ENCODE measurements at places on chromosomes 2 and 18.

DNA sequence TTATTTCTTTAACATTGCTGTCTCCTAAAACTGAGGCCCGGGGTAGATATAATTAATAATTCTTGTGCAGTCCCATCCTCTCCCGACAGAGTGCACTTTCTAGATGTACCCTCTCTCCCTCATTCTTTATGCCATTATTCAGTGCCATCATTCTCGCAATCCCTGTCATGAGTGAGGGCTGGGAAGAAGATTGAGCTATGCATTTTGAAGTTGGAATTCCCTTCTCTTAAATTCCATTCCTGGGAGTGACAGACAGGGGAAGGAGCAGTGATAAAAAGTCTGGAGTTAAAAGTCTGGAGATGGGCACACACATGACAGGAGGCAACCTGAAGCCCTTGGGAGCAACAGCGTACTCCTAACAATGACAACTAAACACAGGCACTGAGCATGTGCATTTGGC, 2.6 kb upstream of the KCNE4 start:
- DNase-seq: no peak

DNA sequence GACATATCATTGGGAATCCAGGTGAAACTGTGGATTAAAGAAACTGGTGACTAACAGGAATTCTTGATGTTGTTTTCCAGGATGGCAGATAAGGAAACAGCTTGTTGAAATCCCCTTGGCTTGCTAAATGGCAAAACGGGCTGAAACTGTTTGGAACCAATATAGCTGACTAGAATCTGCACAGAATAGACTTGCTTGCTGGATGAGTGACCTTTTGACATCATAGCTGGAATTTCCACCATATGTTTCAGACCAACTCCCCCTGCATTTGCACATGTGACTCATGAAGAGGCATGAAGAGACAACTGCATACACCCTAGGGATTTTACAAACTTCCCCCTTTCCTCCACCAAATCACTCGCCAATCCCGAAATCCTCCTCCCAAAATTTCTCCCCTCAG, 87.7 kb upstream of the LYPD1 start:
- DNase-seq: no peak

DNA sequence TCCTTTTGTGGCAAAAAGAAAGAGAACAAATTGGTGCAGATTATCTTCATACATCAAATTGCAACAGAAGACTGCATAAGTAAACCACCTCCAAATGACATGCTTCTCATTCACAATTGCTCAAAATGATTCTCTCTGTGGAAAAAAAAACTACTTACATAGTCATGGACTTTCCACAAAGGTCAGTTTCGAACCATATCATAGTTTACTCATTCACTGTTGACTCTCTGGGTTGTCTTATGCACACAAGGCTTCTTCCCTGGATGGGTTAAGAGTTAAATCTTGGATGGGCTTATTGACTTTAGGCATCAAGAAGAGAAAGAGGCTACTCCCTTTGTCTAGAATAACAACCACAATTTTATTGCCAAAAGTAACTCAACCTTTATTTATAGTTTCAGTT, 91.3 kb upstream of the RAB27B start:
- no peak for DNase-seq

DNA sequence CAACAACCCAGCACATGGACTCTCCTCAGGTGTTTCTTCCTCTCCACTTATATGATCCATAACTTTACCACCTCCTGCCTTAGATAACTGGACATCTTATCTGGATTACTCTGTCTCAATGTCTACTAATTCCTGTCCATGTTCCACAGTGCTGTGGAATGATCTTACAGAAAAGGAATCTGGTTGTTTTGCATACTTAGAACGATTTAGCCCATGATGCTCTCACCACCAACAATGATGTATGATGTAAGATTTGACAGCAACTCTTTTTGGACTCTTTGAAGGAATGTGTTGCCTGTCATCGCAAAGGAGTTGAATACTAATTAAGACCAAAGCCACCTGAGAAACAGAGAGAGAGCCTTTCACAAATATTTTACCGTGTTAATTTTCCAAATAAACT, 37.7 kb upstream of the SYT4 start:
- DNase-seq: no peak

DNA sequence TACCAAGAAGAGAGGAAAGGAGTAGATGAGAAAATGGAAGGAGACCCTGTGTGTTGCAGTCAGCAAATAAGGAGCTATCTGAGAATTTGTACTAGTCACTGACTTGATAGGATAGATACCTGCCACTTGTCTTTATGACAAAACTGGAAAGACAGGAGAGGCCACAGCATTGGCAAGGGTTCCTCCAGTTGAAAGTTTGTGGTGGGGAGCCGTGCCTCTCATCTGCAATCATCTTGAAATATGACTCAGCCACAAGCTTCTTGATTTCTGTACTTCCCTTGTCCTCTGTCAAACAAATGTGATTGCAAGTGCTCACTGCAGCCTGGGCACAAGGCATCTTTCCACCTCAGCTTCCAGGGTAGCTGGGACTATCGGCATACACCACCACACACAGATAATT, 99.1 kb downstream of the GREB1L start:
- DNase-seq: no peak

GRCh38 chr2:205500065-205500464, 182.2 kb upstream of the NRP2 start:
- DNase-seq: no peak

DNA sequence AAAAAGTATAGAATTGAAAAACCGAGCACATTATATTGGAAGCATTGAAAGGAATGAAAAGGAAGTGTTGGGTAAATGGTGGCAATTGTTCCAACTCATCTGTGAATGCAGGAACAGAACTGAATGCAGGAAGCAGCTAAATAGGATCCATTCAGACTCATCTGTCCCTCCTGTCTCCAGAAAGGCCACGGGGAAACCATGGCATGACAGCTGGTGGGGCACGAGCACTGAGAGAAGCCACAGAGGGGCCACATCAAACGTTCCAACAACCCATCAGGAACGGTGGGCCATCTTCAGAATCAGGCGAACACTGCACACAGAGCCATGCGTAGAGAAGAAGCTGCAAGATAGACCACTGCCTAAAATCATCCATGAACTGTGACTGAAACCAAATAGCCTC, 138.5 kb upstream of the SLC35G4 start:
- no peak for DNase-seq

DNA sequence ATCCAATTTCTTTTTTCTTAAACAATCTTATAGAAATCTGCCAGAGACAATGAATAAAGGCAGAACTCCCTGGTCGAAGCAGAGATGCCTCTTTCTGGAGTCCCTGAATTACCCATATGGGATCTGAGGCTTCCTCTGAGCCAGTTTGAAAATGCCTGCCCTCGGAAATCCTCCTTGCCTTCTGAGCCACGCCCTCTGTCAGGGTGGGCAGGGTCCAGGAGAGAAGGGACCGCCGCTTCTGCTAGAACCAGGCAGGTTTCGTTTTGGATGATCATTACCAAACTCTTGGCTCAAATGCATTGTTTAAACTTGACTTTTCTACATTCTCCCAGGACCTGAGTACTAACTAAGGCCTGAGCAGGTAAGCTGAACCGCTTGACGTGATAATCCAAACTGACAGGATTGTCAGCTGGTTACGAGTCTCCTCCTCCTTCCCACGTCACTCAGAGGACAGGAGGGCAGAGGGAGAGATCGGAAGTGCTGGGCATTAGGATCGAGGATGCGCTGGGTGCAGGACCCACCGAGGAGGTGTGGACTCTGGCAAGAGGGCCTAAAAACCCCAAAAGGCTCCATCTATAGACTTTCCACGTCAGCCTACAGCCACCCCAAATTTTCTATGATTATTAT, 128.4 kb downstream of the KLHL29 start:
- DNase-seq: no peak

- DNase-seq: no peak
These were observed 136.3 kb upstream of the SLC39A10 start for GRCh38 chr2:195520671-195521155.

DNA sequence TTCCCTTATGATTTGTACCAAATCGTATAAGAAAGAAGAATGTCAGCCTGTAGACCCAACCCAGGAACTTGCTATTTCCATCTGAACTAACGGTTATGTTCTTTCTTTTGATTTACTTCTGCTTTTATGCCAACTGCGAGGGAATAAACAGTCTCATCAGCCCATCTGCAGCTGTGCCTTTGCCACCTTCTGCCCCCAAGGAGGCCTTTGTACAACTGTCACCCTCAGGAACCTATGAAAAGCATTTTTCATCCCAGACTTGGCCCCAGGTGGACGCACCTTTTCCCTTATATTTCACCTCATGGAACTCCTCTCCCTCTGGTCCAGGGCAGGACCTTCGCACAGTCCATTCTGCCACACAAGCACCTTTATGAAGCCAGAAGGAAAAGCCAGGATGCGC, 109.8 kb downstream of the AOX1 start:
- DNase-seq: no peak

DNA sequence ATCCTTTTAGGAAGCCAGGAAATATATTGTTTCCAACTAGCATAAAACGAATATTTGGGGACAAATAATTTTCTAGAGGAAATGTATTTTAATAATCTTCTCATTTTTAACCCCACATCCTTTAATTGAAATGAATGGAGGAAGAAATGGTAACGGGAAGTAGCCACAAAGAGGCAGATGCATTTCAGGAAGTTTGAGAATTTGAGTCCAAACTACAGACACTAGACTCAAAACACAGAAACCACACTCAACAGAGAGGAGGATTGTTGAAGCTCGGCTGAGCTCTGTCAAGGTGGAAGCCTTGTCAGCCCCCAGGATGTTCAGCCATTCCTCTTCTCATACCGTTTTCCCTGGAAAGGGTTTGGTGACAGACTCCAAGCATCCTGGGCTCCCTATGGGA, 288.5 kb downstream of the NAPG start:
- DNase-seq: no peak

- no peak for DNase-seq
These were observed 30.4 kb downstream of the SERTAD2 start for GRCh38 chr2:64623242-64623850.

- DNase-seq: no peak
These were observed 113.2 kb upstream of the SATB2 start for GRCh38 chr2:199570934-199571333.

- no peak for DNase-seq
These were observed 25.6 kb upstream of the PRLH start for GRCh38 chr2:237540823-237541222.

DNA sequence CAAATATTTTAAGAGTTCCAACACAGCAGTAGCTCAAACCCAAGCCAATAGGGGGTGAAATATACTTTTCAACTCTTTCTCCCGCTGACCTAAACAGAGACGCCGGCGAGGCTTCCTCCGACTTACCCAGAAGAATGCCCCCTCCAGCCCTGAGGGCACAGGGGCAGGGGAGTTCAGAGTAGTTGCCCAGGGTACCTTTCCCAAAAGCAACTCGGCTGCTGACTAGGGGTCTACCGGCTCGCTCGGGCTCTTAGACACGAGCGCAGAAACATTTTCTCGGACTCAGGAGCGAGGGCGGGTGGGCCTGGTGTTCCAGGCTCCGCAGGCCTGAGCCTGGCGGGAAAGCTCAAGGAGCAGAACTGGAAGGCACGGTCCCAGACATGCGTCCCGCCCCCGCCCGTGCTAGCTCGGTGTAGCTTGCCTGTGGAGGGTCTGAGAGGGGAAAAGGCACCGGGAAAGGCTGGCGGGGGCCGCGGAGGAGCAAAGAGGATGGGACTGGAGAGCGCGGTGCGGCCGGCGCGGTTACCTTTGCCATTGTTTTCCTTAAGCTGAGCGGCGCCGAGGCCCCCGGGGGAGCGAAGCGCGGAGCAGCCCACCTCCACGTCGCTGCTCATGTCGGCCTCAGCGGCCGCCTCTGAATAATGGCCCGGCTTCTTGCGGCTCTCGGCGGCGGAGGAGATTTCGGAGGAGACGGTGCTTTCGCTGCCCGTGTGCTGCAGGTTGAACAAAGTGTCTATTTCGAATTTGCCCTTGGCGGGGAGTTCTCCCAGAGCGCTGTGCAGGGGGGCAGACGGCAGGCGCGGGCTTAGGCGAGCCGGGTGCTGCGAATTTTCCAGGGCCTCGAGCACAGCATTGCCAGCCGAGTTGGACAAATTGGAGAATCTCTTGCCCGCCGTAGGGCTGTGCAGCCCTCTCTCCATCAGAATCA, 674 bp downstream of the EVX2 start:
- DNase-seq: no peak

GRCh38 chr2:212730994-212731393, 192.4 kb upstream of the ERBB4 start:
- no peak for DNase-seq

DNA sequence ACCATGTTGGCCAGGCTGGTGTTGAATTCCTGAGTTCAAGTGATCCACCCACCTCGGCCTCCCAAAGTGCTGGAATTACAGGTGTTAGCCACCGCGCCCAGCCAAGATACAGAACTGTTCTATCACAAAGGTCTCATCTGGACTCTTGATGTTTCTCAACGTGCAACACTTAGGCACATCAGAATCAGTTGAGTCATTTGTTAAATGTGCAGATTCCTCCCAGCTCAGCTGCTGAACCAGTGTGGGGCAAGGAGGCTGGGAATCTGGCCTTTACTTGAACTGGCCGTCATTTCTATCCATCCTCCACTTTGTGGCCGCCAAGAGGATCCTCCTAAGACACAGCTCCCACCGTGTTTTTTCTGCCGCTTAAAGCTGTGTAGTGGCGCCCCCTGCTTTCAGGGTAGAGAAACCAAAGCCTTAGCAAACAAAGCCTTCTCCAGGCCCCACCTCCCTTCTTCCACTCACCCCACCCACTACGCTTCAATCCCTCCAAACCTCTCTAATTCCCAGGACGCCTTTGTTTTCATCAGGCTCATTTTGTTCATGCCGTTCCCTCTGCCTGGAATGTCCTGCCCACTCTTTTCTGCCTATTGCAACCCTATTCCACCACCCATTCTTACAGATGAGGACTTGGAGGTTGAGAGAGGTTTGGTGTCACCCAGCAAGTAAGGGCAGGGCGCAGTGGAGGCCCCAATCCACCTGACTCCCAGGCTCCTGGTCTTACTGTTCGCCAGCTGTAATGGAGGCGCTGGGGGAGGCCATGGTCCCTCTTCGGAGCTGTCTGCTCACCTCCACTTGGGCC, 776 bp upstream of the SPEG start:
- no peak for DNase-seq

- DNase-seq: no peak
These were observed 201.0 kb downstream of the SMAD7 start for GRCh38 chr18:48749768-48750167.

- DNase-seq: no peak
These were observed 123.7 kb downstream of the DIS3L2 start for GRCh38 chr2:232085164-232085563.

DNA sequence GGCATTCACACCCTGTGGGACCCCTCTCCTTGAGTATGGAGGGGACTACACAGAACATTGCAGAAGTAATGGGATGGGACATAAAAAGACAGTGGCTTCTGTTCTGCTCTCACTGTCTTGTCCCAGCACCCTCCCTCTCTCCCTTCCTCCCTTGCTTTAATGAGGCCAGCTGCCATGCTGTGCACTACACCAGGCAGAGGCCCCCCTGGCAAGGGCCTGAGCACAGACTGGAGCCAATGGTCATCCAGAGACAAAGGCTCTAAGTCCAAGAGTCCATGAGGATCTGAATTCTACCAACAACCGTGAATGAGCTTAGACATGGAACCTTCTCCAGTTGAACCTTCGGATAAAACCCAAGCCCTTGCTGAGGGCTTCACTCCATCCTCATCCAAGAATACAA, 263.0 kb downstream of the NDUFA10 start:
- no peak for DNase-seq

- no peak for DNase-seq
These were observed 156.1 kb downstream of the TTC27 start for GRCh38 chr2:32783933-32784332.
